AG04449 (cell line): ENCODE measurements at places on chromosomes 2 and 18.

DNA sequence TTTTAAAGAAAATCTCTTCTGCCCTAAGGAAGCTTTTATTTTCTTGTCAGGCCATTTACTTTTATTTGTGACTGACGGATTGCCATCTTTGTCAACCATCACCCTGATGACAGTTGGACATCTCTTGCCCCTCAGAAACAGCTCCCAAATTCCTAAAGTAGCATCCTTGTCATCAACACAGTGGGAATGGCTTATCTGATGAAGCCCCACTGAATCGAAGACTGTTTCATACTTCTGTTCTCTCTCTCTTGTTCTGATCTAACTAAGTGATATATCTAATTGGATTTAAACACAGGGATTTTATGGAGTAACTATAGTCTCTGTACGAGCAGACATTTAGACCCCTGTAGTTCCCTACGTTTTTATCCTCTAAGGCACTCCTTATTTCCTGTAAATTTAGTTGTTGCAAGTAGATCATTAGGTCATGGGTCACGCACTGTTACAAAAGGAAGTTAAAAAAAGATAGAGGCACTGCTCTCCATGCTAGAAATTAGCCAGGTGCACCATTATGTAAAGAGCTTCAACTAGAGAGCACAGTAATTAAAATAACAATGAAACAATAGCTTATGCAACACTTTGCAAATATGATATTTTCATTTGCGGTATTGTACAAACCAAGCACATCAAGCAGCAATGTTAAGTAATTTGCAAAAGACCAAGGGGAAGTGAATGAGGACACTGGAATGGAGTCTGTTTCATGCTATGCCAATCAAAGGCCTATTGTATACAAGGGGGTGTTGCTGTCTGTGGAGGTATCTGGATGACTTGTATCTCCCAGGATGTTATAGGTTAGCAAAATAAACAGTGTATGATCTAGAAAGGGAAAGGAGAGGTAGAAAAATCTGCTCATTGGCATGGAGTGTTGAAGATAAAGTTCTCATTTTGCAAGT is 284.7 kb downstream of the LRRTM1 start:
- no peak for DNase-seq

- DNase-seq: no peak
Observed at GRCh38 chr2:45930396-45930792, 278.9 kb downstream of the PRKCE start.

GRCh38 chr2:31378791-31379501 is 35.6 kb downstream of the XDH start:
- DNase-seq: no peak

DNA sequence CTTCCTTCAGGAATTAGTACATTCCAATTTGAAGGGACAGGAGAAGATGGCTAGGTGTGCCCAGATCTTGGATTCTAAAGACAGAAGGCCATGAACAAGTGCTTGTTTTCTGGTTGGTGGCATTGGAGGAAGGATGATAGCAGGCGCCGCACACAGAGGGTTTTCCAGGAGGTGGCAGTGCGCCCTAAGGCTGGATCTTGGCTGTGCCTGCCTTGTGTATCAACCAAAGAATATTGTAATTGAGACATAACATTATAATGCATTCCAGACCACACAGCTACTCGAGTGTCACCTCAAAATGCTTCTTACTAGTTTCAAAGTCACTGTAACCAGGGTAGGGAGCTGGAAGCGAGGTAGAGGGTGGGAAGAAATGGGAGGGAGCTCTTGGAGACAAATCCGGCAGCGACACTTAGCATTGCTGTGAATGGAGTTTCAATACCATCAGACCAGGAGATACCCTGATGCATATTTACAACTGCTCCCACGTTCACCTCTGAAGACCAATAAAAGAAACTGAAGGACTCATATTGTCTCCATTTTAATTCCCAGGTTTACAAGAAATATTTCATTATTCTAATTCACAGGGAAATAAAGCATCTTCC is 42.5 kb downstream of the CPO start:
- no peak for DNase-seq

DNA sequence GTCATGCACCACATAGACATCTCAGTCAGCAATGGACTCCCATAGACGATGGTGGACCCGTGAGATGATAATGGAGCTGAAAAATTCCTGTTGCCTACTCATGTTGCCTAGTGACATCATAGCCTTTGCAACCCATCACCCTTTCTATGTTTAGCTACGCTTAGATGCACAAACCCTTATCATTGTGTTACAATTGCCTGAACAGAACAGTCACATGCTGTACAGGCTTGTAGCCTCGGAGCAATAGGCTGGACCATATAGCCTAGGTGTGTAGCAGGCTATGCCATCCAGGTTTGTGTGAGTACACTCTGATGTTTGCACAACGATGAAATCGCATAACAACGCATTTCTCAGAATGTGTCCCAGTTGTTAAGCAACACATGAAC is 221.6 kb downstream of the ALPK2 start:
- DNase-seq: no peak

- DNase-seq: no peak
Observed at GRCh38 chr2:39234754-39235153, 9.0 kb downstream of the CDKL4 start.

DNA sequence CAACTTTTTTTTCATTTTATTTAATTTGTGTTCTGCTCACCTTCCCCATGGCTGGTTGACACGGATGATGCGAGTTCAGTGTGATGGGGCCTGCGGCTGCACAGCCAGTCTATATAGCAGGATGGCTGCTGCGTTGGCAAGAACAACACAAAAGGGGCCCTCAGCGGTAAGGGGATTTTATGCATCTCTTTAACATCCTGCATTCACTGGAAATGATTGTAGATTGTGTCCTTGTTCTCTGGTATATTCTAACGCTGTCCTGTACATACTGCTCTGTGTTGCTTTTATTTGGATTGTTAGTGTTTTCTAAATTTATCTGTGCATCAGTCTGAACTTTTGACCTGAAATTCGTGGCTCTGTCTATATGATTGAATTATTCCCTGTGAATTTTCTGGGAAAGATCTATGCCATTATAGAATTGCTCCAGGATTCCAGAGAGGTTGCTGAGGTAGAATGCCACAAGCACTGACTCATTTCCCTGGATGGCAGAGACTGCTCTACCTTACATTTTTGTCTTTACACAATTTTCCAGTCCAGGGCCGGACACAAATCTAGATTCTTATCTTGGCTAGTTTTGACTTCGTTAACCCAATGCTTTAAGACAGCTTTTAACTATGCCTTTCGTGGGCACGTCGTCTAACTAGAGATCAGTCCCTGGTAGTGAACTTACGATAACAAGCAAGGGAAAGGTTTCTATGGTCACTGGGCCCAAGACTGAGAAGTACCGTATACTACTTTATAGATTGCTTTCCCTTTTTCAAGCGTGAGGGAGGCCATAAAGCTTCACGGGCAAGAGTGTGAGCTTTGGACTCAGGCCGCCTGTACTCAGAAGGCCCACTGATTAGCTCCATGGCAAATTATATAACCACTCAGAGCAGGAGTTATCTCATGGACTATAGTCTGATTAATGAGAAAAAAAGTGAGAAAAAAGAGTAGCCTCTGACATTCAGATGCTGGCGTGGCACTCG is at the start of gene CRYGC:
Gene CRYGC, minus strand, starts transcription at position 85 of the 968 bp plus-strand sequence. Its CDS starts 36 bp downstream, at position 49.
- DNase-seq: no peak

- no peak for DNase-seq
Observed at GRCh38 chr2:27074738-27075565, 3.5 kb upstream of the EMILIN1 start.

DNA sequence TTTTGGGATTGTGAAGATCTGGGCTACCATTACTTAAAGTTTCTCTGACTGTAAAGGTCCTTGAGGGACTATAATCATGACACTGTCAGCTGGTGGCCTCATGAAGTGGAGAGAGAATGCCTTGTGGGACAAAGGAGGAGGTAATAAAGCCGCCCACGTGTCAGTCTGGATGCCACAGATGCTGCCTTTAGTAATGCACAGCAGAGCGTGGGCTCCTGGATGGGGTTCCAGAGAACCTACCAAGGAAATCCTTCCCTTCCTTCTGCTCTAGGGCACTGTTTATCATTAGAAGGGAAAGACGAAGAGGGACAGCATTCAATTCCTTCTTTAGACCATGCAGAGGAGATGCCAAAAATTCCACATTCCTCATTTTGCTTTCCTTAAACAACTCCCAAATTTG is 63.5 kb downstream of the COL5A2 start:
- DNase-seq: no peak

- DNase-seq: no peak
Observed at GRCh38 chr2:20620696-20621365, 30.1 kb downstream of the HS1BP3 start.

- no peak for DNase-seq
Observed at GRCh38 chr2:237594514-237594871, 4.0 kb upstream of the RAB17 start.

- peak; percentile 82 for DNase-seq
Observed at GRCh38 chr2:236768393-236769140, 198.9 kb downstream of the ACKR3 start.

GRCh38 chr18:77004555-77005380 is 127.8 kb downstream of the MBP start:
- DNase-seq: no peak

DNA sequence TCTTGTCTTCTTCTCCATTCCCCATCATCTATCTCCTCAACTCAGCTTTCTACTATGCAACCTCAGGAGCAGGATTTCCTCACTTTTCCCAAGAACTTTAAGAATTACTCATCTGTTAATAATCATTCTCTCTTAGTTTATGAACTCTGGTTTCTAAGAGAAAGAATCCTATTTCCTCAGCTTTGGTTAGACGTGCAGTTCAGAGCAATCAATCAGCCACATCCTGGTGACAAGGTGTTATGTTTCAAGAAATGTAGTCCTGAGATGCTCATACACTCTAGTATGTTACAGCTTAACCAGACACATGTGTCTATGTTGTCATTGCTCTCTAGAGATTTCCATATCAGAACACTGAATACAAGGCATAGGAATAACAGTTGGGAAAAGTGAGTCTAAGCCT is 277.9 kb downstream of the MBD2 start:
- no peak for DNase-seq
